Kidney (tissue), 22 donors: ENCODE measurements at places on chromosomes 7 and 10.

GRCh38 chr10:74825371-74826141 lies 844 bp upstream of the KAT6B start:
- peak; percentile 85 for DNase-seq

DNA sequence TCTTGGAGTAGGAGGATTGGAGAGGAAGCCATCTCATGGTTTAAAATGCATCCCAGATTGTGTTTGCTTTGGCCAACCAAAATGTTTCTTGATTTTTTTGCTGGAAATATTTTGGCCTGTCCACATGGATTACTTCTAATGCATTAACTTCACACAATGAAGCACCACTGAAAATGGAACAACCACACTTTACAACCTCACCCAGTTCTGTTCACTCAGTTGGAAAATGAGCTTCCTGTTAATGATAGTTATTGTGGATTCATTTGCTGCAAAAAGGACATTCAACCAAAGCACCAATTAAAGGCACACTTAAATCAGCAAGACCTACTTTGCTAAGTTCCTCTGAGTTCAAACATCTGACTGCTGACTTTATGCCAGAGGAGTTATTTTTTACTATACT lies 11.3 kb upstream of the A1CF start:
- DNase-seq: no peak

DNA sequence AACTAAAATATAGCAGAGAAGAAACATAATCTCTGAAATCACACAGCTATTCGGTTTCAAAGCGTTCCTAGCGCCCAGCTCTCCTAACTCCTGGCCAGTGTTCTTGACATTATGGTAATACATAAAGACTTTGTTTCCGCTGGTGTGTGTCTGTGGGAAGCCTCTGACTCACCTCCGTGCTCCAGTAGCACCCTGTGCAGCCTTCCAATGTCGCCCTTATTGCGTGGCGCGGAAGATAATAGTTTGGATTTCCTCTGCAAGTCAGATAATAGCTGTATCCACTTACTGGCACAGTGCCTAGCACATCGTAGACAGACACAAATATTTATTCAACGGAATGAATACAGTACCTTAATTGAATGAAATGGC lies 570 bp downstream of the BMS1 start:
- no peak for DNase-seq

DNA sequence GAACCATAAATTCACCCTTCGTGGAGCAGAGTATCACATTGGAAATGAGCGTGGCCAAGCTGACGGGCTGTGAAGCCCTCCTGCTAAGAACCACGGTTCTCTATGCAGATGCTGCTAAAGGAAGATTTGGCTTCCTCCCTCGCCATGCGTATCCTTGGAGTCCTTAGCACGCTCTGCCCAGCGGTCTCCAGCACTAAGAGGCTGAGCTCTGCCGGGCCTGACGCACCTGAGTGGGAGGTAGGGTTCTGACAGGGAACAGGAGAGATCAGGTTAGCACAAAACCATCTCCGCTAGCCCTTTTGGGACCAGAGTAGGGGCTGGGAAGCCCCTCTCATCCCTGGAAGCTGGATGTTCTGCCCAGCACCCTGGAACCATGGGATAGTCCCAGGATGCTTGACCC lies 225.8 kb downstream of the KCNMA1 start:
- no peak for DNase-seq

GRCh38 chr10:124067825-124068400 lies 25.5 kb downstream of the CHST15 start:
- DNase-seq: no peak

GRCh38 chr10:97759158-97759887 lies 12.5 kb downstream of the SFRP5 start:
- DNase-seq: peak; percentile 85

DNA sequence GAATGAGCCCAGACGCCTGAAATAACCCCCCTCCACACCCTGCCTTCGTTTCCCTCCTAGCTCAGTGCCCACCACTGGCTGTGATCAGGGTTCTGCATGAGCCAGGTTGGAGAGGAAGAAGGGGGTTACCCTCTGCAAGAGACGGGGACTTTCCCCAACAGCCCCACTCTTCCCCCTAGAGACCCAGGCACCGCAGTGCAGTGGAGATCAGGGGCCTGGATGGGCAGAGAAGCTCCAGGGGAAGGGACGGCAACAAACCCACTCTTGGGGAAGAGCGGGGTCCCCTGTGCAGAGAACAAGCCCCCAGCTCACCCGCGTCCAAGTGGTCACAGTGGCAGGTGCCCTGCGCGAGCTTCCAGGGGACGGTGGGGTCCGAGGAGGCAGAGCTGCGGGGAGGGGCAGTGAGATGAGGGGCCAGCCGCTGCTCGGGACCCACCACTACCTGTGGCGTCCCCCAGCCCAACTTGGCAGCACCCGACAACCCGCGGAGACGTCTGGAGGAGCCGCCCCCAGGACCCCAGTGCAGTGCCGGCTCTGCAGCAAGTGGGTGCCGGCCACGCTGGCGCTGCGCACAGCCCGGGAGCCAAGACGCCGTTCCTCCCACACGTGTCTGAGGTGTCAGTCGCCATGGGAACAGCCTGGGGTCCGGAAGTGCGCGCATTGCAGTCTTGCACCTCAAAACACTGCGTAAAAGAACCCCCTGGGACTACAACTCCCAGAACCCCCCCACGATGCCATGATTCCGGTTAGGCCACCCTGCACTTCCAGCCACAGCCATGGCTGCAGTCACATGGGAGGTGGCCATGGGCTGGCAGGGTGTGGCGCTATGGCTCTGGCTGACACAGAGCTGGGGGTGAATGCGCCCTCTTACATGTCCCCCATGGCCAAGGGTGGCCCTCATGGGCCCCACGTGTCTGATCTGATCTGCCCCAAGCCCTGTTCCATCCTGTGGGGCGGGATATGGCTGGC lies 45.8 kb upstream of the WIPI2 start:
- peak; percentile 76 for DNase-seq

GRCh38 chr10:28963539-28964221 lies 286.4 kb downstream of the BAMBI start:
- DNase-seq: no peak

GRCh38 chr7:1674161-1675035 lies 4.3 kb downstream of the ELFN1 start:
- DNase-seq: no peak

- DNase-seq: no peak
Measured at GRCh38 chr7:48424731-48425130, 253.5 kb downstream of the ABCA13 start.

DNA sequence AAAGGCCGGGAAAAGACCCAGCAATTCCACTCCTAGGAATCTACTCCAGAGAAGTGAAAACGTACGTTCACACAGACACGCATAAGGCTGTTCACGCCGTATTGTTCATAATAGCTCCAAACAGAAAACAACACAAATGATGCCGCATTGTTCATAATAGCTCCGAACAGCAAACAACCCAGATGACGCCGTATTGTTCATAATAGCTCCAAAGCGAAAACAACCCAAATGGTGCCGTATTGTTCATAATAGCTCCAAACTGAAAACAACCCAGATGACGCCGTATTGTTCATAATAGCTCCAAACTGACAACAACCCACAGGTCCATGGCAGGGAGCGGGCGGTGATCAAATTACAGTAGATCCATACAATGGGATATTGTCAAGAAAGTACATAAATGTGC lies 85.2 kb upstream of the DNAAF5 start:
- DNase-seq: peak; percentile 8

- no peak for DNase-seq
Measured at GRCh38 chr10:45419676-45420025, 45.6 kb downstream of the ALOX5 start.

DNA sequence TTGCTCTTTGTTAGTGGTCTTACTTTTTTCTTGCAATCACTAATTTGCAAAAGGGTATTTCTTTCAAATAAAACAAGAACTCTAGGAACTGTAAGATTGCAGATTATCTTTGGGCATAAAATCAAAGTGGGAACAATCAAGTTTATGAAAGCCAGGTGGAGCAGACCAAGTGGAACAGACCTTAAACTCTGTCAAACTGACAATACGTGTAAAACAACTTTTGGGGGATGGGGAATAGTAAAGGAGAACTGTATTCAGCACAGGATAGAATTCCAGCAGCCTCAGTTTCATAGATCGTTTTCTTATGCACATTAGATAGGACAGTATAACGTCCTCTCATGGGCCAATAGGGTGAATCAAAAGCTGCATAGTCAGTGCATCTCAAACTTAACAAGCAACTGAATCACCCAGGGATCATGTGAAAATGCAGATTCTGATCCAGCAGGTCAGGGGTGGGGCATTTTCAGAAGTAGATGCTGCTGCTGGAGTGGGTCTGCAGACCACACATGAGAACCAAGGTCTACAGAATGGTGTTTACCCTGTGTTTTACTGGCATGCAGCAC lies 120.7 kb downstream of the PIP4K2A start:
- DNase-seq: no peak

- DNase-seq: no peak
Measured at GRCh38 chr10:55233505-55233904, 432.5 kb upstream of the PCDH15 start.

GRCh38 chr7:103094102-103094501 lies 19.2 kb downstream of the ARMC10 start:
- DNase-seq: no peak
